ELF-1 (cell line): ENCODE measurements at places on chromosomes 16 and 17.

- DNase-seq: peak; percentile 58
These were observed 32.4 kb downstream of the FOXK2 start for GRCh38 chr17:82551779-82552457.

- DNase-seq: no peak
These were observed 81.3 kb upstream of the SOX9 start for GRCh38 chr17:72039490-72039889.

GRCh38 chr17:77407321-77408277, 266.8 kb downstream of the SEC14L1 start:
- DNase-seq: no peak

DNA sequence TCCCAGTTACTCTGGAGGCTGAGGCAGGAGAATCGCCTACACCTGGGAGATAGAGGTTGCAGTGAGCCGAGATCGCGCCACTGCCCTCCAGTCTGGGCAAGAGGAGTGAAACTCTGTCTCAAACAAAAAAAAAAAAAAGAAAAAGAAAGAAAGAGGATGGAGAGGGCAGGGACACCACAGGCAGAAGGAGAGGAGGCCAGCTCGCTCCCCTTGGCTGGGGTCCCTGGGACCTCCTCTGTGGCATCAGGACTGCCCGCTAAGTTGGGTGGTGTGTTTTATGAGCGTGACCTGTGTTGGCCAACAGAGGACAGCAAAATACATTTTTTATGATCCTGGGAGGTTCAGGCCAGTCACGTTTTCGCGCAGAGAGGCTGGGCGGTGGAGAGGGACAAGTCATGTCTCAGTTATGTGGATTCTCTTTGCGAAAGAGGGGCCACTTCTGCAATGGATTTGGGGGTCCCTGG, 229.6 kb downstream of the MRTFB start:
- peak; percentile 58 for DNase-seq

DNA sequence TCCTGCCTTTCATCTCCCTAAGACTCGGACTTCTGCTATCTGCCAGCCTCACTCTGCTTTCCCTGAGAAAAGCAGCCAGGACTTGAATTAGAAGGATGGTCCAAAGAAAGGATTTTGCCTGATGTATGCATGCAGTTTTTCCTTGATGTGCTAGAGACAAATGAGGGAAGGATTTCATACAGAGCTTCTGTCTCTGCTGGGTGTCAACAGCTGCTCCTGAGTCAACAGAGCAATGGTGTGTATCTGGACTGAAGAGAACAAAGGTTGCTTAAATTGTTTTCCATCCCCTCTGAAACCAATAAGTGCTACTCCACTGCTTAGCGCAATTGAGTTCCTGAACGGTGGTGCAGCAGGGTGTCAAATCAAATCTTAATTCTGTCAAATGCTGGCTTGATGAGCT, 680.6 kb upstream of the C16orf82 start:
- DNase-seq: peak; percentile 2

DNA sequence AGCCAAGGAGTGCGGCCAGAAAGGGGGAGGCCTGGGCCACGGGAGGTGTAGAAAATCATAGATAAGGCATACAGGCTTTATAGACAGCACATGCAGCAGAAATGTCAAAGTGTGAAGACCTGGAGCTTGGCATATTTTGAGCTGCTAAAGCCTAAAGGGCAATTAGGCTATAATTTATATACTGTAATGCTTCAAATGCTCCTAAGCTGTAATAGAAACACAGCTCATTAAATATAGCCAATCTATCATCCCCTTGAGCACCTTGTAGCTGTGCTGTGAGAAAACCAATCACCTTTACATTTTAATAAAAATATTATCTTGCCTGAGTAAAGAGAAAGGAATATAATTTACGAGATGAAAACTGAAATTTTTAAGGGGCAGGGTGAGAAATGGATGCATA, 97.9 kb upstream of the NOG start:
- DNase-seq: no peak

DNA sequence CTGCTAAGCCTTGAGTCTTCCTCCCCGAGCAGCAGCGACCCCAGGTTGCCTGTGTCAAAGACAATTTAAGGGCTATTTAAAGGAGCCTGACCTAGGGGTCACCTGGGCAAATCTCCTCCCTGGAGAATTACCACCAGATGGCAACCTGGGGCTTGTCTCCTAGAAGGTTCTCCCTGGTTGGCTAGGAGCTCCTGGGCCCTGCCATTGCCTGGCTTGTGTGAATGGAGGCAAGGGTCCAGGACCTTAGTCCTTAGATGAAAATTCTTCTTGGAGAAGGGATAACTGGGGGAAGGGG, 51.3 kb upstream of the TAC4 start:
- peak; percentile 74 for DNase-seq

- DNase-seq: peak; percentile 69
These were observed 70.8 kb upstream of the TNRC6C start for GRCh38 chr17:77887464-77888241.

DNA sequence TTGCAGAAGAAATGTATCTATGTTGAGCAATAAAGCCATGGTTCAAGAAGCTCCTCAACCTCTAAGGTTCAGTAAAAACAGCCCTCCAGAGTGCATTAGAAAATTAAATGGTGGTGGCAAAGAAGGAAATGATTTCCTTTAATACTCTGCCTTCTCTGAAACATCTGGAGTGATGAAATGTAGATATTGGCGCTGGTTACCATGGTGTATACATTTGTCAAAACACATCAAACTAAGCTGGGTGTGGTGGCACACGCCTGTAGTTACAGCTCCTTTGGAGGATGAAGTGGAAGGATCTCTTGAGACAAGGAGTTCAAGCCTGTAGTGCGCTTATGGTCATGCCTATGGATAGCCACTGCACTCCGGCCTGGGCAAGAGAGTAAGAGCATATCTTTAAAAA, 6.0 kb downstream of the CAPNS2 start:
- no peak for DNase-seq

GRCh38 chr16:87145181-87146176, 171.7 kb downstream of the C16orf95 start:
- no peak for DNase-seq

DNA sequence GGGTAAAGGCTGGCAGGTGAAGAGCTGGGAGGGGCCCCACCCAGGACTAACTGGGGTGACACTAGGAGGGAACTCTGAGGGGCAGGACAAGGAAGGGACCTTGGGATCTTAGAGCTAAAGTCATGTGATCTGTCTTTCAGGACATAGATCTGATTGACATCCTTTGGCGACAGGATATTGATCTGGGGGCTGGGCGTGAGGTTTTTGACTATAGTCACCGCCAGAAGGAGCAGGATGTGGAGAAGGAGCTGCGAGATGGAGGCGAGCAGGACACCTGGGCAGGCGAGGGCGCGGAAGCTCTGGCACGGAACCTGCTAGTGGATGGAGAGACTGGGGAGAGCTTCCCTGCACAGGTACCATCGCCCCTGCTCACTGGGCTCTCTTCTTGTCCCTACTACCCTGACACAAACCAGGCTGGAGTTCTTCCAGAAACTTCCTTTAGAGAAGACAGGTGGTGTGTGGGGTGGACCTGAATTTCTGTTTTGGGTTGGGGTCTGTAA, 8.1 kb downstream of the NFE2L1 start:
- no peak for DNase-seq

DNA sequence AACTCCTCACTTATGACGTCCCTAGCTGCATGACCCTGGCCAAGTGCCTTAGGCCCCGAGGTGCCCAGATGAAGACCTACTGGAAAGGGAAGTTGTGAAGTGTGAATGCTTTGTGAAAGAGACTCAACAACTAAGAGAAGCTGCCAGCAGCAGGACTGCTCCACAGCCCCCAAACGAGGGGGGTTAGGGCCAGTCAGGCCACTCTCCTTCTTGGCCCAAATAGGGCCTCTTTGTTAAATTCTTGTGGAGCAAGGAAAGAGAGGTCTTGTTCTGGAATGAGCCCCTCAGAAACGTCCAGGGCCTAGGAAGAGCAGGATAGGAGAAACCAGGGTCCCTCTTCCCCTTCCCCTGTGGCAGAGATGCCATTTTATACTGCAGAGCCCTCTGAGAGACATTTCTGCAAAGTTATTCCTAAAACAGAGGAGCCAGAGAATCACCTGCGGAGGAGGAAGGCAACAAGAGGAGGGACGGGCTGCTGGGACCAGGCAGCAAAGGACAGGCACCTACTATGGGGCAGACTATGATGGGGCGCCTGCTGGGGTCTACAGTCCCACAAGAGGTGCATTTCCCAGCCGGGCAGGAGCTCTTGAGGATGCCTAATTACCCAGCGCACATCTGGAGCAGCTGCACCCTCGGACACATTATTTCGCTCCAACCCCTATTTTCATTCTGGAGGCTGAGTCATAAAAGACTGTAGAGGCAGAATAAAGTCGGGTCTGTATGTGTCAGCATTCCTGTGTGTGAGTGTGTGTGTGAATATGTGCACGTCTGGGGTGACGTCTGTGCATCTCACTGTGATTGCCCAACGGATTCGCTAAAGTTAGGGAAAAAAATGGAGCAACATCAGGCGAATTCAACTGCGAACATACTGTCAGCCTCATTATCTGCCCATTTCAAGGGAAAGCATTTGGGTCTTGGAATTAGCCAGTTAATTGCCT, 11.4 kb upstream of the HOXB9 start:
- no peak for DNase-seq

DNA sequence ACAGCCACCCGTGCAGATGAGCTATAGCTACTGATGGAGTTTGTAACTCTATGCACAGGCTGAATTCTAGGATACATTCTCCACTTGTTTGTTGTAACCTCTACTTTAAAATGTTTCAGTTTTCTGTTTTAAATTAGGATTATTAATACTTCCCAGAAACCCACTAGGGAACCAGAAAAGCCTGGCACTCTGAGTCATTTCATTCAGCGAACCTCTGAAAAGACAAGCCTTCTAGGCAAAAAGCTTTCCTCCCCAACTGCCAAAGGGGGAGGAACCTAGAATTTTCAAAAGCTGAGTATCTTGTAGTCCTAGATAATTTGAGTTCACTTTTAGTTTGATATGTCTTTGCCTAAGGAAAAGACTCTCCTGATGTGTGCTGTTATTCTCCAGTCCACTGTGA, 43.2 kb downstream of the GOSR1 start:
- no peak for DNase-seq

GRCh38 chr16:15961060-15961511, 11.7 kb downstream of the ABCC1 start:
- no peak for DNase-seq

GRCh38 chr16:88789594-88789993, 4.6 kb upstream of the PIEZO1 start:
- DNase-seq: no peak
